CD4-positive, alpha-beta memory T cell (primary cell): ENCODE measurements at places on chromosomes 5 and 9.

- DNase-seq, result no peak
Measured at GRCh38 chr5:57338068-57338867, 144.3 kb downstream of the ACTBL2 start.

- no peak for DNase-seq
Measured at GRCh38 chr9:96135753-96136290, 166.2 kb downstream of the HSD17B3 start.

DNA sequence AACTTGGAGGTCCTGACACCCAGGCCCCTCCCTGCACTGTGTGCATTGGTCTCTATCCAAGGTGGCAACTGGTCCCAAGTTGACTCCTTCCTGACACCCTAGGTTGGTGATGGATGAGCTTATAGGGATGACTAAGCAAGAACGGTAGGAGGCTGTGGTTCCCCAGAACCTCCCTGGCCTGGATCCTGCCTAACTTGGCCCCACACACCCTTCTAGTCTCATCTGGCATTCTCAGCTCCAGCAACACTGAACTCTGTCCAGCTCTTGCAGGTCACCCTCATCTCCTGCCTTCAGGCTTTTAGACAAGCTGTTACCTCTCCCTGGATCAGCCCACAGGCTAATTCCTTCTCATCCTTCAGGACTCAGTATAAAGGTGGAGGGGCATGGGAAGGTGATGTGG lies 16.5 kb downstream of the AQP3 start:
- no peak for DNase-seq

GRCh38 chr5:140542972-140543371 lies 4.5 kb upstream of the EIF4EBP3 start:
- DNase-seq, result no peak

- DNase-seq, result no peak
Measured at GRCh38 chr9:36903541-36904435, 130.3 kb downstream of the PAX5 start.

DNA sequence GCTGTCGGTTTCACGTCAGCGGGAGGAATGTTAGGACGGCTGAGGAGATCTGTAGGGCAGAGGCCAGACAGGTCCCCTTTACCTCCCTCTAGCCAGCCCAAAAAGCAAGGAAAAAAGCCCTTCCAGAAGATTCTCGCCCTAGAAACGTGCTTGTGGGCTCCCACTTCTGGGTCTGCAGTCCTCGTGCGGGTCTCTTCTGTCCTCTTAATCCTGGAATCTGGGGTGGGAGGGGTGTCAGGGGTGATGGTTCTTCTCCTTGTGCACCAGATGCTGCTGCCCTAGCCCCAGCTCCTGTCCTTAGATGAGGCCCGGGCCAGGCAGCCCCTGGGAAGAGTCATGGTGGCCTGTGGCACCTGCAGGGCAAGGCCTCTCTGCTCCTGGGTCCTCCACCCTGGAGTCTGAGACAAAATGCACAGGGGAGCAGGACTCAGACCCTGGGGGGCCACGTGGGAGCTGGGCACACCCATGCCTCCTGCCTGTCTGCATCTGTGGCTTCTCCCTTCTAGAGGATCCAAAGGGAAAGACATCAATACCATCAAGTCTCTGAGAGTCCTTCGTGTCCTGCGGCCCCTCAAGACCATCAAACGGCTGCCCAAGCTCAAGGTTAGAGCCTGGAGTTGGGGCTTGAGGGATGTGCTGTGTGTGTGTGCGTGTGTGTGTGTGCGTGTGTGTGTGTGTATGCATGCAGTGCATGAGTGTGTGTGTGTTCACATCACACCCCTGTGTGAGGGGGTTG lies 174.2 kb downstream of the CACNA1B start:
- DNase-seq, result no peak
